M059J (cell line): ENCODE measurements at places on chromosomes 7 and 10. TPM values are rescaled to one million over a fixed set of nuclear protein-coding genes. Genes with fewer than 3 reads are reported as not detected.

The NPSR1 gene
- not detected in 2 replicates for total RNA-seq

The H2BK1 gene
- not detected in 2 replicates for total RNA-seq

The SLC18A3 gene
- not detected in 2 replicates for total RNA-seq

The GOLGA7B gene
- not detected in 2 replicates for total RNA-seq
